ENCODE measurements at places on chromosomes 11 and 22.

DNA sequence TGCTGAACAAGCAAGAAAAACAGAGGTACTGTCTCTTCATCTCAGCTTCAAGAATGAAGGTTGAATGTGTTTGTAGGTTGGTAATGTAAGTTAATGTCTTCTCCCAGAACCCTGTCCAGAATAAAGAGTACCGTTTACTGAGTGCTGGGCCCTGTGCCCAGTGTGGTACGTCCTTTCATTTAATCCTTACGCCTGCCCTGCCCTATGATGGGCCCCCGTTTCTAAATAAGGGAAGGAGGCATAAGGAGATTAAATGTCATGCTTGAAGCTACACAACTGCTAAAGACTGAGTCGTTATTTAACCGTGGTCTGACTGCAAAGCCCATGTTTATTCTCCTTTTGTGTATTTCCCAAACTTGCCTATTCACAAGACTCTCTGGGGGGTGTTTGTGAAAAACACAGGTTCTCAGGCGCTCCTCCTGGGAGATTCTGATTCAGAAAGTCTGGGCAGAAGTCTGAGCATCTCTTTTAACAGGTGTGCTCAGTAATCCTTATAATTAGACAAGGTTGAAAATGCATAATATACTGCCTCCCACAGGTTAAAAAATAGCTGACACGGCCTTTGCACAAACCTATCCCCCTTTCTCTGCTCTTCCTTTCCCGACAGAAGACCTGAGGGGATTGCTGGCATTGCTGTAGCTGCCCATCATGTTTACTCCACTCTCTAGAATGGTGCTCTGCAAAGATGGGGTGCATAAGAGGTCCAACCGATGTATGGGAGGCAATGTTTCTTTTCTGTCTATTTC is 56.3 kb upstream of the ZBTB44 start:
- no peak for DNase-seq

GRCh38 chr11:91081440-91082043 is 858.7 kb upstream of the CHORDC1 start:
- DNase-seq, result no peak

DNA sequence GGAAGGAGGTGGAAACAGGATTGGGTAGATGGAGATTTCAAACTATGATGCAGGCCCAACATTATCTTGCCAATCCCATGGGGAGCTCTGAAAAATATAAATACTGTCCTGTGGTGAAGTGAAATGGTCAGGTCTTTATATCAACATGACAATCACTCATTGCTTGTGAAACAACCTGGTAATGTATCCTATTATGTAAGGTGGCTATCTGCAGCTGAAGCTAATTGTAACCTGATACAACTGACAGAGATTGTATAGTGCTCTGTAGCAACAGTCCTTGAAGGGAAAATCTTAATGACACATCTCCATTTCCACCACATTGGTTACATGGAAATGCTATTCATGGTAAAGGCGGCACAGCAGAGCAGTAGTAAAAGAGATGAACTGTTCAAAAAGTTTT is 20.7 kb upstream of the CHORDC1 start:
- no peak for DNase-seq

GRCh38 chr11:8720352-8720751 is 37.8 kb downstream of the RPL27A start:
- DNase-seq, result no peak

DNA sequence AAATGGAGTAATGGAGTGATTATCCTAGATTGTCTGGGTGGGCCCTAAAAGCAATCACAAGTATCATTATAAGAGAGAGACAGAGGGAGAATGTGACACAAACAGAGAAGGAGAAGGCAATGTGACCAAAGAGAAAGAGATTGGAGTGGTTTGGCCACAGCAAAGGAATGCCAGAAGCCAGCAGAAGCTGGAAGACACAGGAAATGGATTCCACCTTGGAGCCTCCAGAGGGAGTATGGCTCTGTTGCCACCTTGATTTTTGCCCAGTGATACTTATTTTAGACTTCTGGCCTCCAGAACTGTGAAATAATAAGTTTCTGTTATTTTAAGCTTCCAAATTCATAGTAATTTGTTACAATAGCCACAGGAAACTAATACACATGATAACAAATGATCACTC is 36.8 kb upstream of the OR5P2 start:
- no peak for DNase-seq

DNA sequence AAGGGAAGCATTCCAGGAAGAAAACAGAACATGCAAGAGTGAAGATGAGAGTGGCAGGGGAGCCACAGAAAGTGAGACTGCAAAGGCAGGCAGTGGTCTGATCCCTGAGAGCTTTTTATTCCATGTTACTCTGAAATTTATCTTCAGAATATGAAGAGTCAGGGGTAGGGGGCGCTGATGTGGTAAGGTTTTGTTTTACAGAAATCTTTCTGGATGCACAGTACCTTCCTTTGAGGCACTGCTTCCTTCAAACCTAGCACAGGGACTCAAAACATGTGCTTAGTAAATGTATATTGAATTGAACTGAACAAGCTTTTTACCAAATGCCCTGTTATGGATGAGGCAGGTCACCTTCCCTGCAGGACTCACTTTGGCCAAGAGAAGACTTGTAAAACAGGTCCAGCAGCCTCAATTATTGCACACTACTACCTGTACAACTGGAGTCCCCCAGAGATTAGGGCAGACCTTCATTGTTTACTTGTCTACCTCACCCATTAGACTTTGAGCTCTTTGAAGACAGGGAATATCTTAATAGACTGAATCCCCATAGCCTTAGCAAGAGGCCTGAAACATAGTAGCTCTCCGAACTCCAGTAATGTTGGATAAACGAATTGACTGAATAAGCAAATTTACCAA is 2.2 kb downstream of the PAK1 start:
- no peak for DNase-seq

DNA sequence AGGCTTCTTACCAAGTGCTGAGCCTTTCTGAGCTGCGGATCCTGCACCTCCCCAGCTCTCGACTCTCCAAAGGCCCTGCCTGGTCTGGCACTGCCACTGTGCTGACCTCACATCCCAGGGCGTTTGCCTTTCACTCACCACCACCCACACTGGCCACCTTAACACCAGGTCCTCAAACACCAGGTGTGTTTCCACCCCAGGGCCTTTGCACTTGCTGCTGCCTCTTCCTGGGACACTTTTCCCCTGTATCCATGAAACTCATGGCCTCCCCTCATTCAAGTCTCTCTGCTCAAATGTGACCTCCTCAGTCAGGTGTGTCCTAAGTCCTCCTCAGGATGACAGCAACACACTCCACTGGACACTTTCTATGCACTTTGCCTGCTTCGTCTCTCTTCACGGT is 51.4 kb upstream of the ANO1 start:
- no peak for DNase-seq

- DNase-seq, result no peak
Observed at GRCh38 chr22:46537946-46538813, 760 bp upstream of the CELSR1 start.

- DNase-seq, result no peak
Observed at GRCh38 chr11:33444835-33445594, 187.8 kb downstream of the HIPK3 start.

DNA sequence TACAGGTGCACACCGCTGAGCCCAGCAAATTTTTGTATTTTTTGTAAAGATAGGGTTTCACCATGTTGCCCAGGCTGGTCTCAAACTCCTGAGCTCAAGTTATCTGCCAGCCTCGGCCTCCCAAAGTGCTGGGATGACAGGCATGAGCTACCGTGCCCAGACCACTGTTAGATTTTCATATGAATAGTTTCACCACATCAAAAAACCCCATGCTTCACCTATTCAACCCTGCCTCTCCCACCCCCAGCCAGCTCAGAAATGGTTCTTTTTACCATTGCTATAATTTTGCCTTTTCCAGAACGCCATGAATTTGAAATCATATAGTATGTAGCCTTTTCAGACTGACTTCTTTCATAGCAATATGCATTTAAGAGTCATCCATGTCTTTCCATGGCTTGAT is 37.9 kb downstream of the CDPF1 start:
- DNase-seq, result no peak

Measured in non-pigmented ciliary epithelial cell (primary cell).